Endodermal cell (in vitro differentiated cells): ENCODE measurements at places on chromosomes 2 and 18.
A peak's percentile ranks its signal among the peaks of the same experiment; 100 is the strongest.

GRCh38 chr2:235418918-235419317 lies 74.9 kb upstream of the AGAP1 start:
- no peaks in the 10 kb centered on the region for H3K36me3 ChIP-seq
- no peak overlapping the region for H3K4me3 ChIP-seq
- H3K4me1 ChIP-seq = peaks cover 4% of the 10 kb centered on the region
- no peak overlapping the region for H3K27ac ChIP-seq

DNA sequence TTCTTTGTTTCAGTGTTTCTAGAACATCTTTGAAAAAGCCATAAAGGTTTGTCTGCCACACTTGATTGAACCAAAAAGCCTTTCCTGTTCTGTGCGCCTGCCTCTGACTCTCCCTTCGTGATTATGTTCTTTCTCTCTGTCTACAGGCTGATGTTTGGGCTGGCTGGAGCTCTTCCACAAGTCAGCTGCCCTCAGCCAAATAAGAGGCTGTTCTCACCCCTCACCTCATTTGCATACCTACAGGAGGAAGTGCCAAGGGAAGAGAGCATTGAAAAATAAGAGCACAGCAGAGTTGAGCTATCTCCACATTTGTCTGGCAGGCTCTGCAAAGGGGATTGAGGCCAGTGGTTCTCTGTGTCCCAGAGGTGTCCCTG lies 15.8 kb downstream of the INPP5D start:
- peak; percentile 65 for DNase-seq
- no peaks in the 10 kb centered on the region for H3K36me3 ChIP-seq
- H3K27ac ChIP-seq = no peak overlapping the region
- H3K4me3 ChIP-seq = no peak overlapping the region
- H3K4me1 ChIP-seq = no peaks in the 10 kb centered on the region

- H3K36me3 ChIP-seq = no peaks in the 10 kb centered on the region
- no peak for DNase-seq
- no peaks in the 10 kb centered on the region for H3K4me1 ChIP-seq
- no peak overlapping the region for H3K27ac ChIP-seq
- no peaks in the 10 kb centered on the region for H3K27me3 ChIP-seq
Observed at GRCh38 chr2:132897111-132897510, 227.1 kb upstream of the LYPD1 start.

DNA sequence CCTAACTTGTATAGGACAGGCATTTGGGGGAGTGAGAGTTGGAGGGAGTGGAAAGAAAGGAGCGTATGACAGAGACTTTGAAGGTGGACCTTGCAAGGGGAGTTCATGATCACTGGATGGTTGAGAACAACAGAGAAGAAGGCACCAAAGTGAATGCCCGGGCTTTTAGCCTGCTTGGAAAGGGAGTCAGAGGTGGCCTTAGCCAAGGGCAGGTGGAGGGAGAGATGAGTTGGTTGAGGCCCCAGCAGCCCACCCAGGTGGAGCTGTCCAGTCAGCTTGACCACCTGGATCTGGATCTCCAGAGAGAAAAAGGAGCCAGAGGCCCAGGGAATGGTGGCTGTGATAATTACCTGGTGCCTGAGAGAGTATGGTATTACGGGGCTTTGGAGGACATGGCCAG lies 73.6 kb downstream of the COA5 start:
- no peaks in the 10 kb centered on the region for H3K27me3 ChIP-seq
- no peak overlapping the region for H3K27ac ChIP-seq
- H3K4me3 ChIP-seq = no peak overlapping the region
- no peaks in the 10 kb centered on the region for H3K4me1 ChIP-seq
- DNase-seq = no peak

GRCh38 chr2:41488888-41489287 lies 558.9 kb upstream of the PKDCC start:
- no peak overlapping the region for H3K27ac ChIP-seq
- H3K4me1 ChIP-seq = no peaks in the 10 kb centered on the region
- no peak for DNase-seq
- no peak overlapping the region for H3K4me3 ChIP-seq
- no peaks in the 10 kb centered on the region for H3K27me3 ChIP-seq

GRCh38 chr18:63159590-63159989 lies 160.0 kb downstream of the BCL2 start:
- H3K4me1 ChIP-seq = no peaks in the 10 kb centered on the region
- DNase-seq = no peak
- H3K4me3 ChIP-seq = no peak overlapping the region
- H3K27me3 ChIP-seq = peaks cover 5% of the 10 kb centered on the region
- no peaks in the 10 kb centered on the region for H3K36me3 ChIP-seq
- H3K27ac ChIP-seq = no peak overlapping the region

DNA sequence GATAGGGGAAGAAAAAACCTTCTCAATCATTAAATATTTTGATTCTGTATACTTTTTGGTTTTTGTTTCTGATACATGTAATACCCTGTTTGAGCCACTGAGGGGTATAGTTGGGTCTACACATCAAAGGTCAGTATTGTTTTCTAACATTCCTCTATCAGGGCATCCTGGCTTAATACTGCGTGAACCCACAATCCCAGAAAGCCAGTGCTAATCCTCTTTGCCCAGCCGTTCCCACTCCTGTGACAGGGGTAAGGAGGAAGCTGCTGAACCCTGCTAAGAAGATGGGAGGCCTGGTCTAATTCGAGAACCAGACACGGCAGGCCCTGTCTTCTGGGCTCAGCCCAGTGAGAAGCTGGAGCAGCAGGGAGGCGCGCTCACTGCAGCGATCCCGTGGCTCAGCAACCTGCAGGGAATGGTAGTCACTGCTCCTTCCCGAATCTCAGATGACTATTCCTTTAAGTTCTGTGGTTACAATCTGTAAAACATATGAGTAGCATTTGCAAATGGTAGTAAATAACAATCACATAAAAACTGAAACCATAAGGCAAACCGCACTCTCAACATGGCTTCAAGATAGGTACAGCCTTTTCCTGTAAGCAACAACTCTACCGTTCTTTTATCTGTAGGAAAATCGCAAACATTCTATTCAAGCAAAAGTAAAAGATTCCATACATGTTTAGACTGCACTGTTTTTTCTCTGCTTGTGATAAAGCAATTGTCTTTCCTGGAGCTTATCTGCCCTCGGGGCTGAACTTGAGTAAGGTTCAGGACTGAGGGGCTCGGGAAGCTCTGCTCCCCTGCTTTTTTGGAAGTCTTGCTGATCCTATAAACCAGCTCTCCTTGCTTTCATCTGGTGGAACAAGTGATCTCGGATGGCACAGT lies 87.0 kb downstream of the EPB41L3 start:
- H3K27ac ChIP-seq = no peak overlapping the region
- DNase-seq = peak; percentile 81
- no peaks in the 10 kb centered on the region for H3K36me3 ChIP-seq
